Fibroblast of skin of left quadriceps (primary cell): ENCODE measurements at places on chromosomes 11 and 22.

DNA sequence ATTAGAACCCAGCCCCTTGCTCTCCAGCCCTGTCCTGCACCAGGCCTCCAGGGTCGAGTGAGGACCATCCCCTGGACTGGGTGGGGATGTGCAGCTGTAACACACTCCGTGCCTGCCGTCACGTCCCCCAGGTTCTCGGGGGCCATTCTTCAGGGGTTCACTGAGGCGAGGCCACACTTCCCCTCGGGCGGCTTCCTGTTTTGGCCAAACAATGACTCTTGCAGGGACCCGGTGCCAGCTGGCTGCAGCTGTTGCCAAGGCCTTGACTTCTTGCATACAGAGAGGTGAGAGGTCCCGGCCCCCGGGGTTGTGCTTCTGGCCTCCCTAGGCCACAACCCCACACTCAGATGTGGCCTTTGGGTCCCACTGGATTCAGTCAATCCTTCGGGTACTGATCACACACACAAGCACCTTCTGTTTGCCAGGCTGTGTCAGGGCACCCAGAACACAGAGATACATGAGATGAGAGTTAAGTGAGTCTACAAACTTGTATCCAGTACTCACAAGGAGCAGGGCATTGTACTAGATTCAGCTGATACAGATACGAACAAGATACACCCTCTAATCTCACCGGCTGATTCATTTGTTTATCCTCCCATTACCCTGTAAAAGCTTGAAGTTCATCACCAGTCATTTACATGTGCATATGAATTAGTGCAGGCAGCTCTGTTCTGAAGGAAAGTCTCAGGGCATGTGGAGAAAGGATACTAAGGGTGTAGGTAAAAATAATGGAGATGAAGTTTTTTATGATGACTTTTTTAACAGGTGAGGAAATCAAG, 32.9 kb downstream of the LRRC32 start:
- no peak for DNase-seq

DNA sequence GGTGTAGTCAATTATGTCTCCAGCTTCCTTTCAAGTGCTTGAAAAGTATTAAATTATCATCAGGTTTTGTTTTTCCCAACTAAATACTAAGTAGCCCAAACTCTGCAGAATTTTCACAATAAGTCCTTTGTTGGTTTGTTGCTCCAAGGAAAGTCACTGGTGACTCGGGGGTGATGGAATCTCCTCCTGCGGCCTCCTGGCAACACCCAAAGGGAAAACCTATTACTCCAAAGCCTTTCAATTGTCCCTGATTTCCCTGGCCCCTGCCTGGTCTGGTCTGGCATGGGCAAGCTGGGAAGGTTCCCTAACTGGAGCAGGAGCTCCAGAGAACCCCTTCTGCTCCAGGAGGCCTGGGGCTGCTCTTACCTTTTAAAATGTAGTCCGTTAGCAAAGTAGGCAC, 47.9 kb downstream of the FEZ1 start:
- DNase-seq: no peak

GRCh38 chr22:30649430-30650007, 13.9 kb downstream of the SLC35E4 start:
- DNase-seq: peak; percentile 11

DNA sequence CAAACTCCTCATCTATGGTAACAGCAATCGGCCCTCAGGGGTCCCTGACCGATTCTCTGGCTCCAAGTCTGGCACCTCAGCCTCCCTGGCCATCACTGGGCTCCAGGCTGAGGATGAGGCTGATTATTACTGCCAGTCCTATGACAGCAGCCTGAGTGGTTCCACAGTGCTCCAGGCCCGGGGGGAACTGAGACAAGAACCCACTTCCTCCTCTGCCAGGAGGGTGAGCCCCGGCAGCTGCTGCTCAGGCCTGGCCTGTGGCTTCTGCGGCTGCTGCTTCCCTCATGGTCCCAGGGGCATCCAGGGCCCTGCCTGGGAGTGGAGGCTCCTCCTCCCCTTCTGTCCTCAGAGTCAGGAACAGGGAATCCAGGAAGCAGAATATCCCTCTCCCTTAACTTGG, 98.4 kb downstream of the ZNF280B start:
- no peak for DNase-seq

- DNase-seq: no peak
These were observed 14.3 kb downstream of the MYO7A start for GRCh38 chr11:77142091-77142975.

- no peak for DNase-seq
These were observed 450.5 kb upstream of the CCDC90B start for GRCh38 chr11:83736684-83737083.

DNA sequence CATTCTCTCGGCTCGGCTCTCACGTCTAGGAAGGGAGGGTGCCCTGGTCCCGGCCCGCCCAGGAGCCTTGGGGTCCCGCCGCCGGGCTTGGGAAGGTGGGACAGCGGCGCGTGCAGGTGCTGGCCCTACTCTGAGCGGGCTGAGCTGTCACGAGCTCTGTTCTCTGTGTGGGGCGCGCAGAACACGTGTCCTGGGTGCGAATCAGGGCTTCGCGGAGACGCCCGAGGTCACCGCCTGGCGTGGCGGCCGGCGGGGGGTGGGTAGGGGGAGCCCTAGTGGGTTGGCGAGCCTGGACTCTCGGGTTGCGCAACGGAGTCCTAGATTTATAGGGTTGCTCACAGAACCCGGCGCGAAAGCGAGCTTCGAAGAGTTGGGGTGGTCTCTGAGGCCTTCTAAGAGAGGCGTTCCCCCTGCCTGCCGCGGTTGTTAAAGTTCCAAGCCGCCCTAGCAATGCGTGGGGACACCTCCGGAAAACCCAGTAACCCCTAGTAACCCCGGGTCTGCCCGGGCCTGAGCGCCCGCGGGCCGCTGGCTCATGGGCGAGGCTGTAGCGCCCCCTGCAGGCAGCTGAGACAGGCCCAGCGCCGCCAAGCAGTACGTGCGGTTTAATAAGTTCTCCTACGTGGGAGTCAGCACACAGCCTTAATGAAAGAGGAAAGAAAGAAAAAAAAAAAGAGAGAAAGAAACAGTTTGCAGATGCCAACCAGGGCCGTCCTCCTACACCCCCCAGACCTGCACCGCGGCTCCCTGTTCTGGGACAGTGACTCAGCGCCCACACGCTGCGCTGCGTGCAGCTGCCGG, 2.7 kb downstream of the ADM start:
- peak; percentile 81 for DNase-seq

- DNase-seq: no peak
These were observed 12.0 kb downstream of the JAML start for GRCh38 chr11:118212781-118213191.

DNA sequence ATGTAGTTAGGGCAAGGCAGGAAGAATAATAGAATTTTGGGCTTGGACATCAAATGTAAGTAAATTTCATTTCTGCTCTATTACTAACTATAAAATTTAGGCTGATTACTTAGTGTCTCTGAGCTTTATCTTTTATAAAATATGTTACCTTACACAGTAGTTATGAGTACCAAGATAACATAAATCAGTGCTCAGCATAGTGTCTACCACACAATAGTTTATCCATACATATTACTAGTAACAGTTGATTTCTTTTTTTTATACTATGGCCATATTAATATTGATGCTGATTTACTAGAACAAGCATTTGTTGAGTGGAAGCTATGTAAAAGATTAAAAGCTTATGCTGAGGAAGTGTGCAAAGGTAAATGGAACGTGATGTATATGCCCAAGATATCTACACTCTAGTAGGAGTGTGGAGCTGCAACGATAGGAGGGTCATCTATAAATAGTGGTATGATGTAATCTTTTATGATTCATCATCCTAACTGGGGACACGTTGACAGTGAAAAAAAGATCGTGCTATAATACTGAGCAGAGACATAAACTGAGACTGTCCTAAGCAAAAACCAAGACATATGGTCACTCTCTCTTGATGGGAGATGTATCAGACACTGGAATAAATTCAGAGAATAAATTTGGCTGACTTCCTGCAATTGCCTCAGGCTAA, 8.7 kb upstream of the SLC5A12 start:
- peak; percentile 22 for DNase-seq

DNA sequence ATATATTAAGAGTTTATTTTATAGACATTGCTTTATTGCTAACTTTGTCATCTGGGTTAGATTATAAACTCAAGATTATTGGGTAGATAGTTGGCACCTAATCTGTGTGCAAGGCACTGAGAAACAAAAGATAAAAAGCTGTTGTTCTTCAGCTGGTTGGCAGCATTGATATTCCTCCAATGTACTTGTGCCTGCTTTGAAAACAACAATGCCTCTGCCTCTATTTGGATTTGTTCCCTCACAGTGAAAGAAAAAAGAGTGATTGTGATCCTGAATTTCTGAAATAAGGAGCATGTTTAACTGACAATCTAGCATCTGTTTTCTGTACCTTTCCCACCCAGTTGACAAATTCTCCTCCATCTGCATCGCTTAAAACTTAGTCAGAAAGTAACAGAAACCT, 98.3 kb downstream of the TYR start:
- no peak for DNase-seq

DNA sequence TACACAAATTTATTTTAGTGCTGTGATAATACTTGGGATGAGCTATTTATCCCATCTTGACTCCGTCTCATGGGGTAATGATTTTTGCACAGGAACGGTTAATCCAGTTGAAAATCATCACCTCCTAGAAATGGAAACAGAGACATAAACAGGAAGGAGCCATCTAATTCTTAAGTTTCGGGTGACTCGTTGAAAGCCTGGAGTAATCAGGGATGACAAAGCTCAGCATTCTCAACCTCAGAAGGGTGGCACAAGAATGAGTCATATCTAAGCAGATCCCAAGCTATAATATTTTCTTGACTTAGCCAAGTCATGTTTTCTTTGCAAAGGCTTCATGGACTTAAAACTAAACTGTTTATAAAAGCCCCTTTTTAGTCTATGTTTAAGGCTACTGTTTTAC, 280.8 kb upstream of the CCDC90B start:
- peak; percentile 24 for DNase-seq

DNA sequence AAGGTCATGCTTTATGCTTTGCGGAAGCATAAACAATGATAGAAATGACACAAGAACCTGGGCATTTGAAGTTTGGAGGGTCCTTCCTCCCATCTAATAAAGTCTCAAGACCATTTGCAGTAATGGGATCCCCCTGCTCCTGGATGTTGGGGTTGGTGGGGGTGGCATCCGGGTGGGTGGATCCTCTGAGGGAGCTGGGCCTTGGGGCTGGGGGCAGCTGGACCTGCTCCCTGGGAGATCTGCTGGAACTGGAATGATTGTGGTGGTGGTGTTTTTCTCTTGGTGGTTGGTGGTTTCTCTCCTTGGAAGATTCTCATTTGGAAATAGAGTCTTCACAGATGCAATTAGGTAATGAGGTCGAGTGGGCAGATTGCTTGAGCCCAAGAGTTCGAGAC, 2.2 kb upstream of the NAP1L4 start:
- DNase-seq: no peak

DNA sequence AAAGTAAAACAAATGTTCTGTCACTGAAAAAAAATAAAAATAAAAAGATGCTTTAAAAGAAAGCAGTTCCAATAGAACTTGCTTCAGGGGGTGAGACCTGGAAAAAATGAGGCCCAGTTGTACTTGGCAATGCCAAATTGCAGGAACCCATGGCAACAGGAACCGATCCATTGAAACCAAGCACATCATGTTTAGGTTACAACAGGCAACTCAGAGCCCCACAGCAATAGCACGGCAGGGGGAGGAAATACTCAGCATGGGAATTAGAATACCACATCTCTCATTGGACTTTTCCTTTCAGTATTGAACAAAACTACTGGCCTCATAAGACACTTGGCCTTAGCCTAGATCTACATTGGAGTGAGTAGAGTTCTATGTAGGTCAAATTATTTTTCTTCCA, 84.3 kb downstream of the MSANTD4 start:
- DNase-seq: no peak

DNA sequence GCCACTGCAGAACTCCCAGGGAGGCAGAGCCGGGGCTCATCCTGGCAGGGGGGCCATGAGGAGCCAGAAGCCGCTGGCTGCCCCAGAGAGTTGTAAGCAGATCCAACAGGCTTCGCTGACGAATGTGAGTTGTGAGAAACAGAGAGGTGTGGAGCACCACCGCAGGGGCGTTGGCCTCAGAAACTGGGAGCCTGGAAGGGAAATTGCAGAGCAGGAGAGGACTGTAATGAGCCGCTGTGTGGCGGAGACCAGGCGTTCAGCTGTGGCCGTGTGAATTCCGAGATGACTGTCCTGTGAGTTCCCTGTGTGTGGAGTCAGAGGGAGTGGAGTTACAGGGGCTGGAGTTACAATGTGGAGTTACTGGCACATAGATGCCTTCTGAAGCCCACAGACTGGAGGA, 27.7 kb upstream of the ETS1 start:
- DNase-seq: no peak

GRCh38 chr11:33753304-33753967, 17.2 kb upstream of the CD59 start:
- DNase-seq: no peak

DNA sequence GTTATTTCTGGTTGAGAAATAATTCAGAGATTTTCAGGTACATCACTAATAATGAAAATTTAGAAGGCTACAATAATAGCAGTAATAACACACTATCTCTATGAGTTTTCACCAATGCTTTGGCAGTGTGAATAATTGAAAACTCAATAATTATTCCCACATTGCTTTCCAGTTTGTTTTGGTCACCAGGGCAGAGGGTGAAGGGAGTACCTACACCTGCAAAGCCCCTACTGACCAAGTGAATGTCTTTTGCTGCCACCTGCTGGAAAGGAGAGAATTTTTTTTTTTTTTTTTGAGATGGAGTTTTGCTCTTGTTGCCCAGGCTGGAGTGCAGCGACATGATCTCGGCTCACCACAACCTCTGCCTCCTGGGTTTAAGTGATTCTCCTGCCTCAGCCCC, 3.2 kb downstream of the NELL1 start:
- DNase-seq: no peak

GRCh38 chr11:75432911-75433321, at the start of gene KLHL35:
Gene KLHL35 (minus strand): TSS chr11:75433203. CDS start chr11:75430629, 2,574 bp downstream.
- no peak for DNase-seq

- DNase-seq: no peak
These were observed 2.3 kb upstream of the RAD9A start for GRCh38 chr11:67389477-67389876.

- DNase-seq: no peak
These were observed 30.9 kb downstream of the OR4D9 start for GRCh38 chr11:59542142-59542810.

DNA sequence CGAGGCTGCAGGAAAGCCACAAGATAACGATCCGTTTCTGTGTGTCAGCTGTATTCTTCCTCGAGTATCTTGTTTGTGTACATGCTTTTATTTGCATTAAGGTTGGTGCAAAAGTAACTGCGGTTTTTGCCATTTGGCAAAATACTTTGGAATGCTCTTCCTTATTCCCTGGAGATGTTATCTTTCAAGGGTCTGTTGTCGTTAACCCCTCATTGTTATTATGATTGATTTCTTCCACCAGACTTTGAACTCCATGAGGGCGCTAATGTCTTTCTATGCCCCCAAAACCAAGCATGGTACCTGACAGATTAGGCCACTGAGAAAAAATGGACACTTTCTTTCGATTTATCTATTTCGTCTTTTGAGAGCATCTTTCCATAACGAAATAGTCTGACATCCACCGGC, 563 bp upstream of the PSMA1 start:
- no peak for DNase-seq
